ENCODE measurements at places on chromosomes 3 and 15.

DNA sequence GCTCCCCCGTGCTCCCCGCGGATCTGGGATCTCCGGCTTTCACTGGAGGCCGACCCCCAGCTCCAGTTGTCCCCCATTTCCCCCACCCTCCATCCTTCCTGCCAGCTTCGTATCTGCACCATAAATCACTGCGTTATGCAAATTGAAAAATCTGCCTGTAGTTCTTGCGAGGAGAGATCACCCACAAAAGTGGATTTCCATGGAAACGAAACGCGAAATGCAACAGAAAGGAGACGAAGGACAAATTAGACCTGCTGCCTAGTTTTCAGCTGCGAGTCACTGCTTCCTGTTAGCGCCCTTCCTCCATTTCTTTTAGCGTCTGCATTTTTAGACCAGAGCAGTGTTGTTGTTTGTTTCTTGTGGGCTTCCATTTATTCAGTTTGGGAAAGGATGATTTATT is 127.1 kb upstream of the ATP10A start:
- no peak for DNase-seq

DNA sequence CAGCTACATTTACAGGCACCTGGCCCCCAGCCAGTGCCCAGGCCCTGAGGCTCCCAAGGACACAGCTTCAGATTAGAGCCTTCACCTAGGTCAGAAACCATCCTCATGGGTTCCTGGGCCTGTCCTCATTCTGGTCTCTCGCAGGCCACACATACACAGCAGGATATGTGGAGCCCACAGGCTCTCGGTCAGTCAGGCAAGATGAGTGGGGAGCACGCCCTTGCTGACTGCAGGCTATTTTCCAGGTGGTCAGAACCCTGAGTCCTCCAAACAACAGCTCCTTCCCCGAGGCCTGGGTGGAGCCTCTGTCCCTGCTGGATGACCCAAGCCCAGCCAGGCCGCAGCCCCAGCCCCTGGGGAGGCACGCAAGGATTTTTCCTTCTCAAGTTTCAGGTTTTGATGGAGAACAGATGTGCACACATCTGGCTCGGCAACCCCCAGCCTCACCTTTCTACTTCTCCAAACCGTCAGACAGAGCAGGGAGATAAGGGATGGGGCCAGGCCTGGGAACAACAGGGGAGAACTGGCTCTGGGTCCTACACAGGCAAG is 1.6 kb downstream of the STRA6 start:
- no peak for DNase-seq

- no peak for DNase-seq
Observed at GRCh38 chr3:126782536-126782935, 78.5 kb downstream of the CHCHD6 start.

DNA sequence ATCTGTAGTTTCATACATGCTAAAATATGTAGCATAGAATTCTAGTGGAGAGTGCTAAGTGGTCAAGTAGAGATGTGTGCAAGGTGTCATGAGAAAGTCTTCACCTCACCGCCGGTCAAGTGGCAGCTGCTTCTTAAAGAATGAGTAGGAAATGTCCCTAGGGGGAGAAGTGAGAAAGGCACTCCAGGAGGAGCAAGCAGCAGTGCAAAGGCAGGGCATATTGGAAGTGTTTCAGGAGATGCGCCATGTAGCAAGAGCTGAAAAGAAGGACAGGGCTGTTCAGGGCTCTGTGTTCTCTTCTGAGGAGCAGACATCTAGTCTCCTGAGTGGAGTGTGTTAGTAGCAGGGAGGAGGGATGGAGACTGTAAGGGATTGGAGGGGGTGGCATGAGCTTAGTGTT is 312.4 kb upstream of the SEMA6D start:
- DNase-seq: no peak

GRCh38 chr15:38316311-38316710 is 63.7 kb downstream of the SPRED1 start:
- no peak for DNase-seq

- DNase-seq: no peak
Observed at GRCh38 chr3:78235841-78236240, 1195.9 kb downstream of the ROBO2 start.

- DNase-seq: no peak
Observed at GRCh38 chr3:144073698-144074097, 102.1 kb downstream of the DIPK2A start.

- DNase-seq: no peak
Observed at GRCh38 chr3:194370753-194371152, 1.2 kb upstream of the LRRC15 start.

DNA sequence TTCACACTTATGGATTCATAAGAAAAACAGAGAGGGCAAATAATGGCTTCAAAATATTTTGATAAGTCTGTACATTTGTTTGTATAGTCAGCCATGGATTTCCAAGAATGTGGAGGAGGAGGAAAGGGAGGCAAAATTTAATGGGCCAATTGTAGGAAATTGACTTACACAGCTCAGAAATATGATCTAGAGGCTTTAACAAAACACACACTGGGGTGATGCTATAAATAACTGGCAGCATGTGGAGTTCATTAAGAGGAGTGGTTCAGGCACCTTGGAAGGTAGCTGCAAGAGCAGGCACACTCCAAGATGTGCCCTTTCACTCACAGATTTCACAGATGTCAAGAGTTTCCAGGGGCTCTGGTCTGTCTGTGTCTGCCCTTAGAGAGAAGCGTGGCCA is 193.4 kb upstream of the RASGRP1 start:
- no peak for DNase-seq

- DNase-seq: no peak
Observed at GRCh38 chr3:94693997-94694640, 631.3 kb downstream of the NSUN3 start.

GRCh38 chr15:70383856-70384255 is 286.1 kb upstream of the TLE3 start:
- no peak for DNase-seq

GRCh38 chr3:142894493-142894892 is 5.6 kb upstream of the PCOLCE2 start:
- no peak for DNase-seq

GRCh38 chr15:87293031-87293430 is 963.5 kb downstream of the NTRK3 start:
- DNase-seq: no peak

DNA sequence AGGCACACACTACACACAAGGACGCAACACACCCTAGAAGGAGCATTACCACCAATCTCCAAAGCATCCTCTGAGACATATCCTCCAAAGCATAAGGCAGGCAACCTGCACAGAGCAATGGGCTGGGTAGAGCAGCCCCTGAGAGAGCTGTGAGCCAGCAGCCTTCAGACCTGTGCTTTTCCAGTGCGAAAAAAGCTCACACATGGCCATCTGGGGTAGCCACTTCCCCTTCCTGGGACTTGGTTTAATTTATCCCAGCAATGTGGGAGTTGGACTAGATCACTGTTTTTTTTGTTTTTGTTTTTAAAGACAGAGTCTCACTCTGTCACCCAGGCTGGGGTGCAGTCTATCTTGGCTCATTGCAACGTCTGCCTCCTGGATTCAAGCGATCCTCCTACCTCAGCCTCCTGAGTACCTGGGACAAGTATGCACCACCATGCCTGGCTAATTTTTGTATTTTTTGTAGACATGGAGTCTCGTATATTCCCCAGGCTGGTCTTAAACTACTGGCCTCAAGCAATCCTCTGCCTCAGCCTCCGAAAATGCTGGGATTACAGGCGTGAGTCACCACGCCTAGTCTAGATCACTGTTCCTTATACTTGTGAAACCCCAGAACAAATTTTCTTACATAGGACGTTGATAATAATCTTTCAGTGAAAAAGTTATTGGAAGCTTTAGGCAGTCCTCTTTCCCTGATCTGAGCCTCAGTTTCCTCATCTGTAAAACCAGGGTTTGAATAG is 18.9 kb downstream of the PTPN23 start:
- DNase-seq: no peak

- DNase-seq: no peak
Observed at GRCh38 chr15:89749526-89749925, 1.5 kb downstream of the MESP1 start.

GRCh38 chr3:8964436-8965370 is 1.4 kb upstream of the RAD18 start:
- no peak for DNase-seq

GRCh38 chr3:46186471-46187340 is 21.4 kb downstream of the CCR1 start:
- DNase-seq: no peak

DNA sequence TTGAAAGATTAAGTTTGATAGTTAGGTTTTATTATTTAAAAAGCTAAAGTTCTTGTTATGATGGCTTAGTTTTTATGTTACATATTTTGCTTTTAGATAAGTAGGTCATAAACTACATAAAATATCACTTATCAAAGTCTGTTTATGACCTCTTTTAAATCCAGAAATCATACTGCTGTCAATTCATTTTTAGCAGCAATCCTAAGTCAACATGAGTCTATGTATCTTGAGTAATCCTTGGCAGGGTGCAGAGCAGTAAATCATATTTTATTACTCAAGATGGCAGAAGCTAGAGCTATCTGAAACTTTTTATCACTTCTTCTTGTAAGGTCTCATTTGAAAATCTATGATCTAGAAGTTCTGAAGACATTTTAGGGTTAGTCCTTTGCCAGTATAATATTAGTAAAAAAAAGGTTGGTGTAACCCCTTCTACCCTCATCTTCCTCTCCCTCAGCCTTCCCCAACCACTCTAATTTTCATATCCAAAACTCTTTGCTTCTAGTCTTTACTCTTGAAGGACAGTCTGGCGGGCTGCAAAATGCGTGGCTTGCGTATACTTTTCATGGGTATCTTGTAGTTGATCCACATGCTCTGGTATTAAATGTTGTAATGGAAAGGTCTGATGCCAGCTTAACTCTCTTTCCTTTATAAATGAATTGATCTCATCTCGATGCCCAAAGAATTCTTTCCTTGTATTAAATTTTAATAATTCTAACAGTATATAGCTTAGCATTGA is 134.0 kb upstream of the THRB start:
- no peak for DNase-seq

DNA sequence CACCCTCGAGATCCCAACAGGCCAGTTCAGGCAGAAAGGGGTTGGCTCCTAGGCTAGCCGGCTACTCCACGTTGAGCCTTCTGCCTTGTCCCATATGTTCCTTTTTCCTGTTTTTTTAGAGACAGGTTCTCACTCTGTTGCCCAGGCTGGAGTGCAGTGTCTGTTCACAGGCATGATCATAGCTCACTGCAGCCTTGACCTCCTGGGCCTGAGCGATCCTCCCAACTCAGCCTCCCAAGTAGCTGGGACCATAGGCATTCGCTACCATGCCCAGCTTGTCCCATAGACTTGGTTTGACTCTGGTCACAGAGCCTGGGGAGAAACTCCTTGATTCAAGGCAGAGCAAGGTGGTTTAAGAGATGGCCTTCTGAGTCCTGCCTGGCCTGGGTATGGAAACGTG is 32.3 kb downstream of the ZNF710 start:
- no peak for DNase-seq

- DNase-seq: no peak
Observed at GRCh38 chr3:22980346-22980745, 222.8 kb upstream of the UBE2E2 start.

GRCh38 chr3:59277816-59278215 is 228.0 kb upstream of the CFAP20DC start:
- DNase-seq: no peak

DNA sequence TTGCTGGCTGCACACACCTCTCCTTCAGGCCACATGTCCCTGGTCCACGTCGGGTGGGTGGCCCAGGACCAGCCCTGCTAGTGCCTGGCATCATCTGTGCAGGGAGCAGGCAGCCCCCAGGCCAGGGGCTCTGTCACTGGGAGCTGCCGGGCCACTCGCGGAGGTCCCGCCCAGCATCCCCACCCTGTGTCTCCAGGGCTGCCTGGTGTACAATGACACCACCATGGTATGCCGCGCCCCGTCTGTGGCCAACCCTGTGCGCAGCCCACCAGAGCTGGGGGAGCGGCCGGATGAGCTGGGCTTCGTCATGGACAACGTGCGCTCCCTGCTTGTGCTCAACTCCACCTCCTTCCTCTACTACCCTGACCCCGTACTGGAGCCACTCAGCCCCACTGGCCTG is 34.3 kb downstream of the PLXNA1 start:
- DNase-seq: no peak

- no peak for DNase-seq
Observed at GRCh38 chr15:96046620-96047240, 283.8 kb upstream of the NR2F2 start.

- DNase-seq: no peak
Observed at GRCh38 chr3:74546426-74546825, 68.0 kb downstream of the CNTN3 start.

DNA sequence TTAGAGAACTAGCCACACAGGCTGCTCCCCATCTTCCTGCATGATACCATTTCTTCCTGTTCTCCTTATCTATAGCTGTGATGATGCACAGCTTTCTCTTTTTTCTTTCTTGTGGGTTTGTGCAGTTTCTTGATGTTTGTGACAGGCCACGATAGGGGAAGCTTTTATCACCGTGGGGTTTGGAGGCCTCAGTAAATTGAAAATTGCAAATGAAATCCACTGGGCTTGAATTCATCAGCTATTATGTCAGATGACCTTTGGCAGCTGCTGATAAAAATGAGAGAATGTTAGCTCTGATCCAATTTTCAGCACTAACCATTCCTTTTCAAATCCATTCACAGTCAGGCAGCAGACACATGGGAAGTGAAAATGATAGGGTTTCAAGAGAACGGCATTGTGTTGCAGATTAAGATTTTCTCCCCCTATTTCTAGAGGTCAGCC is 176.9 kb upstream of the SOX2 start:
- DNase-seq: no peak

DNA sequence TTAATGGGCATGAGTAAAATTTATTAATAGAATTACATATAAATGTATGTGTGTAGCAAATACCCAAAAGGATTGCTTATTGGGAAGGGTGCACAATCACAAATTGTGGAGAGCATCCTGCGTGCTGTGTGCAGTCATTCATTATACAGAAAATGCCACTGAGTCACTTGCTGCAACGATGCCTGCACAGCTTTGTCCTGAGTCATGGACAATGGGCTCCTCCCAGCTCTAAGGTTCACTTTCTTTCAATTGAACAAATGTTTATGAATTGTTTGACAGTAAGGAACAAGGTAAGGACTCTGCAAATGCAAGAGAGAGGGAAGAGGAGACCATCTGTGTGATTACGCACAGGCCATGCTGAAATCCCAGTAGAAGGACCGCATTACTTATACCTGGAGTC is 18.7 kb downstream of the CFAP161 start:
- DNase-seq: no peak

DNA sequence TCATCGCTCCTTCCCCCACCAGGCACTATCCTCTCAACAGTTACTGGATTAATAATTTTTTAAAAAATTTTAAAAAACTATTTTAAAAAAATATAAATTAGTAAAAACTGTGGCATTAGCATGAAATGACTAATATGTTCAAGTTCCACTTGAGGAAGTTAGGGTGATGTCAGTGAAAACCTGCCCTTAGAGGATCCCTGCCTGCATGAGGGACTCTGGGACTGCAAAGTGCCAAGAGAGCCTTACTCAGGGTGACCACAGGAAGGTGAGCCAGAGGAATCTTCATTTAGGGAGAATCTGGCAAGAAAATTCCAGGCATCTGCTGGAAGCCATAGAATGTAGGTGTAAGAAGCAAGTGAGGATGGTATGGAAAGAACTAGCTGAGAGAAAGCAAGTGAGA is 157.7 kb upstream of the BCL6 start:
- DNase-seq: no peak

GRCh38 chr3:129305592-129306091 is 27.0 kb downstream of the HMCES start:
- DNase-seq: no peak
